Natural killer cell (primary cell): ENCODE measurements at places on chromosomes 3 and 15. TPM values are rescaled to one million over a fixed set of nuclear protein-coding genes. Genes with fewer than 3 reads are reported as not detected.

GRCh38 chr15:90184119-90184785 is 16.9 kb upstream of the SEMA4B start:
- DNase-seq = peak; percentile 40

DNA sequence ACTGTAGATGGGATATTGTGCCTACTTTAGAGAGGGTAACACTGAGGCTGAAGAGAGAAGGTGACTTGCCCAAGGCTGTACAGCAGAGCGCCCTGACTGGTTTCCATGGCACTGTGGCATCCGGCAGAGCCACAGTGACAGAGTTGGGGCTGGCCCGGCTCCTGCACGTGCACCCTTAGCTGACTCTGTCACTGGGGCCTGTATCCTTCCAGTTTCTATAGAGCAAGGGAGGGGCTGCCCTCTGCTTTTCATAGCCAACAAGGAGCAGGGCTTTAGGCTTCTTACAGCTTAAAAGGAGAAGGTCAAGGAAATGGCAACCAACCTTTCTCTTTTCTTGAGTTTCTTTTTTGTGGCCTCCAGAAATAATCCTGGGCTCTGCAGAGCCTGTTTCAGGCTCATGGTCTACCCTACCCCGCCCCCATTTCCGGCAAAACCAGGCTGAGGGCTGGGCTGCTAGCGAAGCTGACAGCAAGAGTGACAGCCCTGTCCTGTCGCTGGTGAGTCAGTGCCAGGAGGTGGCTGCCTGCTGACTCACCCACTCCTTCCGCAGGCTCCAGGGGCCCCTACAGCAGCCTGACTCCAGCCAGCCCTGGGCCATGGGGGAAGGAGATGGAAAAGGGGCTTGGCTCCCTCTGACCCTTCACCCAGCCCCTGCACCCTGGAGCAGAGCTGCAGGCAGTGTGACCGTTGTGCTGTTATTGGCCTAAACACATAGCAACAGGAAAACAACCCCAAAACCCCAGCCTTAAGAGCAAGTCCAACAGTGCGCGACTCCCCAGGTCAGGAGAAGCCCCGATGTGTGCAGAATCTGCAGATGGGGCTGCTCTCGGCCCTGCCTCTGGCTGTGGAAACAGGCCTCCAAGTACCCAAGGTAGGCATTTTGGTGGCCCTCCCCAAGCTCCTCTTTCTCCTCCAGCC is 29.8 kb downstream of the SLC6A6 start:
- peak; percentile 91 for DNase-seq

GRCh38 chr15:99437315-99438223 is 128.2 kb upstream of the MEF2A start:
- DNase-seq = peak; percentile 10

- no peak for DNase-seq
Observed at GRCh38 chr3:126316031-126316461, 41.2 kb downstream of the KLF15 start.

DNA sequence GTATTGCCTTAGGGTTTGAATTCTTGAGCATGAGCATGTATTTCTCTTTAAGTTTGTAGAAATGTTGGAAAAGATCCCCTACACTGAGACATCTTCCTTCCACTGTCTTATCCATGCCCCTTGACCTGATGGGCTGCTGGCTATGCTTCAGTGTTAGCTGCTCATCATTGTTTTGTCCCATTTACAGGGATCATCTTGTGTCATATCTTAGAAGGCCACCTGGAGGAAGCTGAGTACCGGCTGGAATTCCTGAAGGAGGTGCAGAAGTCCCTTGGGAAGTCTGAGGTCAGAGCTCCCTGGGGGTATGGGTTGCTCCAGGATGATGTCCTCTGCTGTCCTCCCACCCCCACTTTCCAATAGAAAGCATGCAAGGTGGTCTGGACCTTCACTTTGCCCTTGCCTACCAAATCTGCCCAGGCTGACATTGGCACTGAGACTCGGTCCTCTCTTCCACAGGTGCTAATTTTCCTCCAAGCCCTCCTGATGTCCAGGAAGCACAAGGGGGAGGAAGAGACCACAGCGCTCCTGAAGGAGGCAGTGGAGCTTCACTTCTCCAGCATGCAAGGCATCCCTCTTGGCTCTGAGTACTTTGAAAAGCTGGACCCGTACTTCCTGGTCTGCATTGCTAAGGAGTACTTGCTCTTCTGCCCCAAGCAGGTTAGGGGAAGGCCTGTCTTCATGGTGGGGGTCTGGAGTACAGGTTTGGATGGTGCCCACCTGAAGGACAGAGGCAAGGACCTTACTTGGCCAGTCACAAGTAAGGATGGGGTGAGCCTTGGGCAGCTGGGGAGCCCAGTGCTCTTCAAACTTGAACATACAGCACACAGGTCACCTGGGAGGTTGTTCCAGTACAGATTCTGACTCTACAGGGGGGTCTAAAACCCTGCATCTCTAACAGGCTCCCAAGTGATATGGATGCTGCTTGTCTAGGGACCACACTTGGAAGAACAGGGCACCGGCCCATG is 17.7 kb downstream of the TTC21A start:
- DNase-seq = no peak

- no peak for DNase-seq
Observed at GRCh38 chr3:33458446-33458845, 18.2 kb upstream of the UBP1 start.

- DNase-seq = no peak
Observed at GRCh38 chr3:52852419-52852818, 17.6 kb upstream of the MUSTN1 start.

- DNase-seq = no peak
Observed at GRCh38 chr3:134749802-134750553, 45.1 kb upstream of the EPHB1 start.

GRCh38 chr3:85151555-85151954 is 192.8 kb downstream of the CADM2 start:
- DNase-seq = no peak

DNA sequence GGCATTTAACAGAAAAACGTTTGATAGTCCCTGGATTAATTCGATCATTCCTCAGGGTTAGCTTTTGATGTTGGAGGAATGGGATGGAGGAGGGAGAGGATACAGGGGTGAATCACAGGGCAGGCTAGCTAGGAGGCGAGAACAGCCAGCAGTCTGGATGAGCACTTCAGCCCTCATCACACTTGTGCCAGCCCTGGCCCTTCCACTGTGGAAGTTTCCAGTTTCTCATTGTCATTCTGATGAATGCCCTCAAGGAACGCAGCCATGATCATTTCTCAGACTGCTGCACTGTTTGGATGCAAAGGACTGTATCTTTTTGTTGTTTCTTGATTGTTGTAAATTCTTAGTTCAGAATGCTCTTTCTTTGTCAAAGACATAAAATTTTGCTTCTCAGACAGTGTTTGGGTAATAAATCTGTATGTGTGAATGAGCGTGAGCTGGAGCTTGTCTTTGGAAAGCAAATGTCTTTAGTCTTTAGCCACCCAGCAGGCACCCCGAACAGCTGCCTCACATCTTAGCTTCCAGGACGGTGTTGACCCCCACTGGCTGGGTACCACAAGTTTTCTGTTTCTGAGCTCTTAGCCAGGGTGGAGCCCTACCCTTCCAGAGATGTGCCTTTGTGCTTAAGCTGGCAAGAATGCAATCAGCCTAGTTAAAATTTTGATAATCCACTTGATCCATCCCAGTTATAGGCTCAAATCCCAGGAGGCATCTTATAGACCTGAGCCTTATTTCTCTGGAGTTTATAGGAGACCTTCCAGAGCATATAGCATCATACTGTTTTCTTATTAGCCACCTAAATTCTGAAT is 121.1 kb downstream of the PDCD6IP start:
- no peak for DNase-seq

DNA sequence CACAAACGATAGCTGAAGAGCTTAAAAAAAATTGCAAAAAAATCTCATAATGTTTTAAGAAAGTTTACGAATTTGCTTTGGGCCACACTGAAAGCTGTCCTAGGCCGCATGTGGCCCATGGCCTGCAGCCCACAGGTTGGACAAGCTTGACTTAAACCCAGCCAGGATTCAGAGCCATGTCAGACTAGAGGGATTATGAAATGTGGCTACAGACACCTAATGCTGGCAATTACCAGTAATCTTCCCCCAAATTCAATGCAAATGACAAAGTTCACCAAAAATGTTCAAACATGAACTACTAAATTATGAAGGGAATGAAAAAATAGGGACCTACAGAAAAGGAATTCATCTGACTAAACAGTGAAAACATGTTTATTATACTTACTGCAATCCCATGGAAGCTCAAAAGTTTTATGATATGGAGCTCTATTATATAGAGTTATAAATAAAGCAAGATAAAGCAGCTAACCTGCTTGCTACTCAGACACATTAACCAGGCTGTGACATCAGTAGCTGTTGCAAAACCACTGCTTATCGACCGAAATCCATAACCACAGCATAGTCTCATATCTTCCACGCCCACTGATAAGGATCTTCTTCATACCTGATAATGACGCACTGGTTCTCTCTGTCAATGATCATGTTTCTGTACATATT is 49.2 kb downstream of the LDHAL6B start:
- DNase-seq = peak; percentile 48

- DNase-seq = no peak
Observed at GRCh38 chr3:103126115-103126514, 691.3 kb downstream of the ZPLD1 start.

DNA sequence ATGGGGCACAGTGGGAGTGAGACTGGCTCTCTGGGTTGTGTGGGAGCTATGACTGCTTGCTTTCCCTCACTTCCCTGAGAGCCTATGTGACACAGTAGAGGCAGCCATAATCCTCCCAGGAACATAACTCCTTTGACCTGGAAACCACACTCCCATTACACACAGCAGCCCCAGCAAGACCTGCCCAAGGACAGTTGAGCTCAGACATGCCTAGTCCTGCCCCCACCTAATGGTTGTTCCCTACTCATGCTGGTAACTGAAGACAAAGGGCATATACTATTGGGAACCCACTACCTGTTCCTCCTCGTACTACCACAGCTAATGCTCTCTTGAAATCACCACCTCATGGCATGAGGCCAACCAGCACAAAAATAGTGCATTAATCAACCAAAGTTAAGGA is 550.4 kb upstream of the ARPP21 start:
- no peak for DNase-seq

DNA sequence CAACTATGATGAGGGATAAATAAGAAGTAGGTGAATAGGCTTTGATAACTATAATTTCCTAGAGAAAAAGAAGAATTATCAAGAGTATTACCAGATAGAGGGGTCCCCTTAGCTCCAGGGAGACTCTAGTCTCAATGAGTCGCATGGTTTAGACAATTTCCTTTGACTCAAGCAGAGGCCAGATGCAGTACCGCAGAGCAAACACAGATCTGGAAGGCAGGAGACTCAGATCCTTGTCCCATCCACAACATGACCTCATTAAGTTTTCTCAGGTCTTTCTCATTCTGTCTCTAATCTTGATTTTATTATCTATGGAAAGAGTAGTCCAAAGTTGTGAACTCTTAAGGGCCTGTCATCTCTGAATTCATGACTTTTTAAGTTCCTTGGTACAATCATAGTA is 987.9 kb downstream of the NTRK3 start:
- no peak for DNase-seq

DNA sequence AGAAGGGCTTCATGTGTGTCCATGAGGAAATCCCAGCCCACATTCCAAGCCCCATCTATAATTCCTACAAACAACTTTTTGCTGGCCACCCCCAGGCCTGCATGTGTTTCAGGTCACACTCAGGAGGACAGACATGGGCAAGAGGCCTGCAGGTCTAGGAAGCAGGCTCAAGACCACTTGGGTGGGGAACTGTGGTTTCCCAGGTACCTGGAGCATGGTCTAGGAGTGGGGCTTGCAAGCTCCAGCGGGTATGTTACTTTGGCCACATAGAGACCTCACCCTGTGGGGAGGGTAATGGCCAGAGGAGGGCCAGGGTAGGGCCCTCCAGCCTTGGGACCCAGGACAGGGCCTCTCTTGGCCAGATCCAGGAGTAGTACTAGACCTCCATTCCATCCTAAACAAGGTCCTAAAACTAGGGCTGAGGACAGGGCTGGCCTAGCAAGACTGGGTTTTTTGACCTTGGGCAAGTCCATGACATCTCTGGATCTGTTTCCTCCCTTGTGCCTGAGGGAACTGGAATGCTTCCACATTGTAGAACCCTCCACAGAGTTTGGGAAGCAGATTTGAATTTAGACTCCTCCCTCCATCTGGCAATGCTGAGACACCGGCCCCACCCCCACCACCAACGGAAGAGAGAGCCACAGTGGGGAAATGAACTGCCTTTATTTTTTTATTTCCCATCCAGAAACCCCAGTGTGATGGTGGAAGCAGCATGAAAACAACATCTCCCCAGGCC is 22.3 kb downstream of the EAF1 start:
- DNase-seq = no peak

GRCh38 chr3:14433106-14433505 is 30.7 kb downstream of the SLC6A6 start:
- peak; percentile 50 for DNase-seq

DNA sequence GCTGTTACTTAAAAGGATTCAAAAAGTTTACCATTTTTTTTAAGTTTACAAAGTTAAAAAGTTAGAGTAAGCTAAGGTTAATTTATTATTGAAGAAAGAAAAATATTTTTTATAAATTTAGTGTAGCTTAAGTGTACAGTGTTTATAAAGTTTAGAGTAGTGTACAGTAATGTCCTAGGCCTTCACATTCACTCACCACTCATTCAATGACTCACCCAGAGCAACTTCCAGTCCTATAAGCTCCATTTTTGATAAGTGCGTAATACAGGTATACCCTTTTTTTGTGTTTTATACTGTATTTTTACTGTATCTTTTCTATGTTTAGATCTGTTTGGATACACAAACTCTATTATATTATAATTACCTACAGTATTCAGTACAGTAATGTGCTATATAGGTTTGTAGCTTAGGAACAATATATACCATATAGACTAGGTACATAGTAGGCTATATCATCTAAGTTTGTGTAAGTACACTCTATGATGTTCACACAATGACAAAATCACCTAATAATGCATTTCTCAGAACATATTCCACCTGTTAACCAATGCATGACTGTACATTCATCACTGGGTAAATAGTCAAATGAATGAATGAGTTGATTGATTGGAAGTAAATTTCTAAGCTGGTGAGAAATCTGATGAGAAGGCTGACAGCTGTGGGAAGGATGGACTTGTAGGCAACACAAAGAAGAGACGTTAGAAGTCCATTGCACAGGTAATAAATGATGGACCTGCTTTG is 95.2 kb upstream of the CDIN1 start:
- DNase-seq = no peak

GRCh38 chr3:168093229-168093628 is 2.5 kb downstream of the GOLIM4 start:
- DNase-seq = no peak

- DNase-seq = no peak
Observed at GRCh38 chr15:91102546-91103330, 2.7 kb downstream of the SV2B start.

The ANKUB1 gene
- not detected for total RNA-seq

The IL20RB gene
- 3.6 TPM for total RNA-seq

The COL7A1 gene
- total RNA-seq = 1.7 TPM
